Stimulated activated CD8-positive, alpha-beta memory T cell treated with anti-CD3 and anti-CD28 coated beads, Interleukin-4, amount 100 ng/mL, for 1 hour (primary cell): ENCODE measurements at places on chromosomes 11 and 22.

DNA sequence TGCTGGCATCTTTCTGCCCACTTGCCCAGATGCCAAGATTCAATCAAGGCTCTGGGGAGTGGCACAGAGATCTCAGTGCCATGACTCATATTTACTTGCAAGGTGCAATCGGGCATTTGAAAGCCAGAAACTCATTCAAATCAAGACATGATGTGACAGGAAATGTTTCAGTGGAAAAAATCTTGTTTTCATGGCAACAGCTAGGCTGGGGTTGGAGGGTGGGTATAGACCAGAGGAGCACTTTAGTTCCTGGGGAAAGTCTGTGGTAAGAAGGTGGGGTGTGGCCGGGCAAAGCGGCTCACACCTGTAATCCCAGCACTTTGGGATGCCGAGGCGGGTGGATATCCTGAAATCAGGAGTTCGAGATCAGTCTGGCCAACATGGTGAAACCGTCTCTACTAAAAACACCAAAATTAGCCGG is 1.2 kb downstream of the MAJIN start:
- no peak for DNase-seq

- no peak for DNase-seq
Measured at GRCh38 chr11:129204150-129204838, 12.2 kb upstream of the ARHGAP32 start.

DNA sequence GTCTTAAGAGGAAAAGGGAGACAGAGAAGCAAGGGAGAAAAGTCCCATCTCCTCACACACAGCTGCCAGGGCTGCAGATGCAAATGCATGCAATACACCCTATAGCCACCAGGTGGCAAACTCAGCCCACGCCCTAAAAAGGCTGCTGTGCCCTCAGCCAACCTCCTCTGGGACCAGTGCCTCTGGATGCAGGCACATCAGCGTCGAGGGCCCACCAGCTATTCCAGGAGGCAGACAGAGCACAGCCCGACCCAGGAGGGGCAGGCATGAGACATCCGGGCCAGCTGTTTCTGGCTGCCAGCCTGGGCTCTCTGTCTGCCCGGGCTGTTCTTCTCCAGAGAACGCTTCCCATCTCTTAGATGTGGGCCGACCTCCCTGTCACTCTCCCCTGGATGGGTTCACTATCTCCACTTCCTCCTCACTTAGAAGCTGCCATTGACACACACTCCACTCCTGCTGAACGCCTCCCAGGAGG is 39.7 kb downstream of the TPBGL start:
- DNase-seq = peak; percentile 49

GRCh38 chr11:57815476-57815875 is 53.9 kb downstream of the CTNND1 start:
- DNase-seq = no peak

- peak; percentile 9 for DNase-seq
Measured at GRCh38 chr11:68040101-68040956, 1.5 kb downstream of the TCIRG1 start.

DNA sequence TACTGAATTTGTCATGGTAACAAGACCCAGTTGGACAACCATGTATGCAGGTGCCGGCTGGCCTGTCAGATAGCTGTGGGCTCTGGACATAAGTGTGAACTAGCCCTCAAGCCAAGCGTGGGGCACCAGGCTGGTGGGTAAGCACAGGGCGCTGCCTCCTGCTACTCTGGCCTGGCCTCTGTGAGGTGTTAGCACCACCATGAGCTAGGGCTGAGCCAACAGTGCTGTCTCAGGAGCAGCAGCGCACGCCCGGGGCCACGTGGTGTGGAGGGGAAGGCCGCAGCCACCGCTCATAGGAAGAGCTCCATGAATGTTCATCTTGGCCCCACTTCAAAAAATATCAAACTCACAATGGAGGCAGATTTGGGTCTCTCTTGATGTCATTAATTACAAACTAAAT is 35.3 kb upstream of the GNB1L start:
- DNase-seq = no peak

DNA sequence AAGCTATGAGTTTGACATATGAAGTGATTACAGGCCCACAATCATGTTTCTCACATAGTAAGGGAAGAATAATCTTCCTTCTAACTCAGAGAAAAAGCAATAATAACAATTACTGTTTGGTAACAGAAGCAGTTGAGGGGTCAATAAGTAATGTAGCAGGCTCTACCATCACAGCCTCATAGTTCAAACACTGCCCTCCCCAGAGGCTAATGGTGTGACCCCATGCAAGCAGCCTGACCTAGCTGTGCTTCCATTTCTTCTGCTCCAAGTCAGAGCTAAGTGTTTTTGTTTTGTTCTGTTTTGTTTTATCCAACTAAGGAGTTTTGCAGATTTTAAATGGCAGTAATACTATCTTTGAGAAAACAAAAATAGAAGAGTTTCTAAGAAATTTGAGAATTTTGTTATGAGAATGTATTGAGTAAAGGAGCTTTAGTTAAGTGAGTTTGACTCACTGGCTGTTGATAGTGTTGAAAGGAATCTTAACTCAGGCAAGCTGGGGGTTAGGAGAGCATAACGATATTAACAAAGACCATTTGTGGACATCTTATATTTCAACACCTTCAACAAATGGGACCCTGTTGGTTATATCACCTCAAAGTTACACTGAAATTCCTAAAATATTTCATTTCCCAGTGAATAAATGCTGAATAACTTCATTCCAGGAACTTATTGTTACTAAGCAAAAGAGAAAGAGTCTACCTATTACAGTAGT is 48.5 kb downstream of the GUCY1A2 start:
- DNase-seq = no peak

DNA sequence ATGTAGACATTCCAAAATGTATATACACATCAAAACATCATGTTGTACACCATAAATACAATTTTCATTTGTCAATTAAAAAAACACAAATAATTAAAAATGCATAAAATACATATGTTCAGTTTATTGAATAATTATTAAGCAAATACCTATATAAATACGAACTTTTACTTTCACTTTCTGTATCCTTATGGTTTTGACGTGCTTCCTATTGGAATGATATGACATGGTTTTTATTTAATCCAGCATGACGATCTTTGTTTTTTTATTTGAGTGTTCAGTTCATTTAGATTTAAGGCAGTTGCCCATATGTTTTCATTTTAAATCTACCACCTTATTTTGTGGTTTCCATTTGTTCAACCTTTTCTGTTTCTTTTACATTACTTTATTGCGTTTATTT is 198.3 kb upstream of the PLET1 start:
- DNase-seq = no peak

- DNase-seq = no peak
Measured at GRCh38 chr11:1267441-1268100, 41.9 kb downstream of the TOLLIP start.

GRCh38 chr22:17861909-17862308 is 87.6 kb upstream of the BID start:
- DNase-seq = no peak

GRCh38 chr11:88631497-88631896 is 294.0 kb upstream of the CTSC start:
- DNase-seq = no peak

DNA sequence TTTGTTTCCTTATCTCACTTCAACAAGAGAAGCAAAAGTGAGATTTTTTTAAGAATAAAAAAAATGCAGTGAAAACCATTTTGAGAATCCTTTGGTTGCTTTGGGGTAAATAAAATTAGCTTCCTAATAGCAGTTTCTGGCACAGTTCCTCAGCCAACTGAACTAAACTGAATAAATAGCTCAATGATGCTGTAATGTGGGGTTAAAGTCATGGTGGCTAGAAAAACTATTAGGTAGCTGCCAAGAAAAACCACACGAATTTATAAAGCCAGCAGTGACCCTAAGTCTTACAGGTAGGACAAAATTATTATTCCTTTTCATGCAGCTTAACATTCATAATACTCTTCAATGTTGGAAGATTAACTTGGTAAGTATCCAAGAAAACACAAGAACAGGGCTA is 142.4 kb downstream of the APIP start:
- no peak for DNase-seq

DNA sequence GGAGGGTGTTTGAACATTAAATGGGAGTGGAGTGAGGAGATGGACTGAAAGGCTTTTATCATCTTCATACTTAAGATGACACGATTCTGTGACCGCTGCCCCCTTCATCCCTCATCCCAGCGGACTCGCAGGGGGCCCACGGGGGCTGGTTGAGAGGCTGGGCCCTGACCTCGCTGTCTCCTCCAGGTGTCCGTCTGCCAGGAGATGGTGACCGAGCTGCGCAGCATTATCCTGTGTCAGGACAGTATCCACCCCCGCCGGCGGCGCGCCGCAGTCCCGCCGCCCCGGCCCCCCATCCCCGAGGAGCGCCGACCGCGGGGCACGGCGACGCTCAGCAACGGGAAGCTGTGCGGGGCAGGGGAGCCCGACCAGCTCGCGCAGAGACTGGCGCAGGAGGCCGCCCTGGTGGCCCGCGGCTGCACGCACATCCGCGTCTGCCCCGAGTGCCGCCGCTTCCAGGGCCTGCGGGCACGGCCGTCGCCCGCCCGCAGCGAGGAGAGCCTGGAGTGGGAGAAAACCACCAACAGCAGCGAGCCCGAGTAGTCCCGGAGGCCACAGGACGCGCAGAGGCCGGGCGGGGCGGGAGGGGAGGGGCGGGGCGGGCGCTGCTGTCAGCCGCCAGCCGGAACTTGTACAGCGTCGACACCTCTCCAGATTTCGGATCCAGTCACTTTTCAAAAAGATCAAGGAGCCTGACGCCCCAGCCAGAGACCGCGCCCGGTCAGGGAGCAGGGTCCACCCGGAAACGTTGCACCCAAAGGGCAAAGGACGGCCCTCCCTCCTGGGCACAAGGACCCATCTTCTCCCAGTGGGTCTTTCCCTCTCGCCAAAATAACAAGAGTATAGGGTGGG is 38.0 kb upstream of the TBCEL start:
- no peak for DNase-seq

GRCh38 chr22:29006346-29006745 is 55.3 kb downstream of the C22orf31 start:
- DNase-seq = no peak

DNA sequence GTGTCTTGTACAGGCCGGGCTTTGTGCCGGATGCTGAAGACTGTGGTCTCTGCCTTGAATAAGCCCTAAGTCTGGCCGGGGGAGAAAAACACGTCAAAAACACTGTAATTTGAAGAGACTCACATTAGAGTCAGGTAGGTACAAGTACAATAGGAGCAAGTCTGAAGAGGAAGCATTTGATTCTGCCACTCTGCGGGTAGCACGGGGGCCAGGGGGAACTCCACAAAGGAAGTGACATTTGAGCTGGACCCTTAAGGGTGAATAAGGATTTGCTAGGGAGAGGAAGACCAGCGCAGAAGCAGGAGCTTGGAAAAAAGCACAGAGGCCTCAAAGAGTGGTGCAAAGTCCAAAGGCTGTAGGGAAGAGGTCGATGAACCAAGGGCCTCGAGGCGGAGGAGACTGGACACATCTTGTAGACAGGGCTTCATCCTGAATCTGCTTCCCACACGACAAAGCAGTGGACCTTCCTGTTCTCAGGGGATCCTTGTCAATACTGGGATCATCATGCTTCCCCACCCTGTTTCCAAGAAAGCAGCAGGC is 38.7 kb downstream of the BUD13 start:
- DNase-seq = no peak

DNA sequence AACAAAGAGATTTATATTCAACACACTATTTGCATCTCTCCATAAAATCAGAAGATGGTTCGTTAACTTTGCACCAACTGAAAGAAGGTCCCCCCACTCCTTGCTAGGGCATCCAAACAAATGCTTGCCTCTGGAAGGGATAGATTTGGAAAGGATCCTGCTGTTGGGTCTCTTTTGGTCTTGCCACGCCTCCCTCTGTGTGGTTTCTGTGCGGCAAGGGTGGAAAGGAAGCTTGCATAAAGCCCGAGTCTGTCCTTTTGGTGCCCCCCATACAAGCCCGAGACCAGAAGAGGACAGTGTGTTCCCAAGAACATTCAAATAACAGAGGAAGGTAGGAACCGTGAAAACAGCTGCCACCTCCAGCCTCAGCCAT is 15.1 kb downstream of the SCGB1A1 start:
- no peak for DNase-seq

- no peak for DNase-seq
Measured at GRCh38 chr11:133343951-133344350, 188.3 kb downstream of the OPCML start.

DNA sequence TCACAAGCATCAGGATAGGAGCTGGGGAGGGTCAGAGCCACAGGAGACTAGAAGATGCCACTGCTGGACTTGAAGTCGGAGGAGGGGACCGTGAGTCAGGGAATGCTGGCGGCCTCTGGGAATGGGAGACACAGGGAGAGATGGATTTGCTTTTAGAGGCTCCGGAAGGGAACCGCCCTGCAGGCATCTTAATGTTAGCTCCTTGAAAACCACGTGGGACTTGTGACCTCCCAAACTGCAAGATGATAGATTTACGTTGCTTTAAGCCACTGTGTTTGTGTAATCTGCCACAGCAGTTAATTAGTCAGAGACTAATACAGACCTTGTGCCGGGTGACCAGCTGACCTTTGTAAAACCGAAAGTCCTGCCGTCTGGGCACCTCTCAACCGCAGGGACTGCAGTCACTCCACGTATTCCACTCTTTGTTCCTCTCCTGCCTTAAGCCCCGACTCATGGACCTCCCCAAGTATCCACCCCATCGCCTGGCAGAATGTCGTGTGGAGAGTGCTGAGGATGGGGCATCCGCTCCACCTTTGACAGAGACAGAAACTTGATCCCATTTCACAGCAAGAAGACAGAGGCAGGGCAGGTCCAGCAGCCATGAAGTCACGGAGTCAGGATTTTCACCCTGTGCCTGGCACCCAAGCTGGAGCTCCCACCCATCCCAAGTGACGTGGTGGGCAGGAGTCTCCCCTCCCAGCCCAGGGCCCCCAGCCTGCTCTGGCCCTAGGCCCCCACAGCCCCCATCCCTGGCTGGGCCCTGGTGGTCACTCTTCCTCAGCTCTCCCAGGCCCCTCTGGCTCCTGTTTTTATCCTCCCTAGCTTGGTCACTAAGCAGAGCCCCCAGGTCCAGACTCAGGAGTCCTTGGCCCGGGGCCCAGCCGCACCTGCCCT is 19.4 kb upstream of the CTSD start:
- no peak for DNase-seq

- DNase-seq = no peak
Measured at GRCh38 chr11:61699737-61700160, 19.6 kb downstream of the DAGLA start.

GRCh38 chr11:24286238-24286637 is 210.6 kb upstream of the LUZP2 start:
- DNase-seq = no peak
